ENCODE measurements at places on chromosomes 6 and 20.

GRCh38 chr6:10310330-10310653 is 104.6 kb downstream of the TFAP2A start:
- DNase-seq, result no peak

- no peak for DNase-seq
Observed at GRCh38 chr6:30818391-30818841, 65.9 kb upstream of the DDR1 start.

GRCh38 chr6:7993399-7993798 is 70.8 kb downstream of the BLOC1S5 start:
- DNase-seq, result no peak

- no peak for DNase-seq
Observed at GRCh38 chr6:6565488-6565887, 23.0 kb upstream of the LY86 start.

- no peak for DNase-seq
Observed at GRCh38 chr20:2800521-2801285, at the start of gene CPXM1. Gene CPXM1 (minus strand): TSS chr20:2800627. CDS start chr20:2800572, 55 bp downstream.

- no peak for DNase-seq
Observed at GRCh38 chr20:4012589-4012988, 2.8 kb downstream of the RNF24 start.

DNA sequence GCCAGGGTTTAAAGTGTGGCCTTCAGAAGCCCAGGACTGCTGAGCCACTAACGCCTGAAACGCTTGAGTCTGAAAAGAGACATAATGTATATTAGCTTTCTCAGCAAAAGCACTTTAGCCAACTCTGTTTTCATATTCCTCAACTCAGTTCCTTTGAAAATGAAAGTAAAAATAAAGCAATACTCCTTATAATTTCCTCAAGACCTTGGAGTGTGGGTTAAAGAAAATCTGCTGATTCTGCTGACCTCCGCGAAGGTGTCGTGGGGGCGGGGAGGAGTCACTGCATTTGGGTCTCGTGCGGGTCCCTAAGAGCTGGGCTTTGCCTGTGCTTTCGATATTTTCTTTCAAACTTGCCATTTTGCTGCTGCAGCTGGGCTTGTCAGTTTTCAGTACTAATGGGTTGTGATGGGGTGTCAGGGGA is 142.2 kb upstream of the ARID1B start:
- DNase-seq, result no peak

- no peak for DNase-seq
Observed at GRCh38 chr6:18087396-18088165, 34.9 kb downstream of the NHLRC1 start.

GRCh38 chr6:66961191-66961590 is 1254.2 kb upstream of the EYS start:
- DNase-seq, result no peak

DNA sequence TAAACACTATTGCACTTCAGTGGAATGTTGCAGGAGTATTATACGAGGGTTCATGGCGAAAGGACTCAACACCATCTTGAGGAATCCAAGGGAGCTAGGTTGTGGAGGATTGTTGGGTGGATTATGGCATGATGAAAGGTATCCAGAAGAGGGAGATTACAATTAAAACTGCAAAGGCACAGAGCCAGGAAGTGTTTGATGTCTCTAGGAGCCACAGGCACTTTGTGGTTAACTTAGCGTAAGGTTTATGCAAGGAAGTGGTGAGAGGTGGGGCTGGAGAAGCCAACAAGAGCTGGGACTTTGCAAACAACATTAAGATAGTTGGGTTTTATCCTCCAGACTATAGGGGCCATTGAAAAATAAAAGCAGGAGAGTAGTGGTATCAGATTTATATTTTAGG is 86.6 kb upstream of the TPD52L1 start:
- no peak for DNase-seq
